ENCODE measurements at places on chromosomes 4 and X.

GRCh38 chr4:168509786-168510185 lies 12.9 kb downstream of the PALLD start:
- DNase-seq = no peak

- no peak for DNase-seq
Measured at GRCh38 chr4:155248002-155248896, 39.8 kb downstream of the NPY2R start.

- no peak for DNase-seq
Measured at GRCh38 chr4:176011529-176011928, 54.1 kb upstream of the WDR17 start.

DNA sequence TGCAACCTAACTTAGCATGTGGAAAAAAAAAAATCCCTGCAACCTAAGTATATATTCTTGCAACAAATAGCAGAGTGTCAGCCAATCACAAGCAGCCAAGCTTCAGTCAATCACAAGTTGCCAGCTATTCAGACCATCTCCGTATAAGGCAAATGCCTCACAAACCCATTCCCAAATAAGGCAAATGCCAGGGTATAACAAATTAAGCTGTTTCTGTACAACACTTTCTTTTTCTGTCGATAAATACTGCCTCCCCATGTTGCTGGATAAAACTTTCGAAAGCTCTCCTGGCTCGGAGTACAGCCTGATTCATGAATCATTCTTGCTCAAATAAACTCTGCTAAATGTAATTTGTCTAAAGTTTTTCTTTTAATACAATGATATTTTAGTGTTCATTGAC lies 460.7 kb upstream of the SMIM31 start:
- no peak for DNase-seq

DNA sequence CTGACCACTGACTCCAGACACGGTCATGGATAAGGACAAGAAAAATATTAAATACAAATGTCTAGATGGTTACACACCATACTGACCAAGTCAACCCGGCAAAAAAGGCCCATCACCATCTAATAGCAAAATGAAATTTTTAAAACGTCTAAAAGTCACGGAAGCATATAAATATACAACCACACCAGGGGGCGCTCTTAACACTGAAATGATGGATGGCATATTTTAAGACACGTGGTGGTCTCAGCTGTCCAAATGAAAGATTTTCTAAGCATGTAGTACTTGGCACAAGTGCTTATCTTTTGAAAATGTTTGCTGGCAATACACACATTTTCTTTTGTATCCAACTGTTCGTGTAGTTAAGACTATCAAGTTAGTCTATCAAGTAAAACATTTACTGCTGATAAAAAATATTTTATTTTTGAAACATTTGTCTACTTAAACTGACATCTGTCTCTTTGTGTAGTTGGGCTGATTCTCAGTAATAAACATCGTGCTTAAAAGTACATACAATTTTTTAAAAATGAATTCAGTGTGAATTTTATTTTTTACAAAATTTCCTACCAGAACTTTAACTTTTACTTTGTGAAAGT lies 64.6 kb downstream of the COX7B2 start:
- DNase-seq = no peak

DNA sequence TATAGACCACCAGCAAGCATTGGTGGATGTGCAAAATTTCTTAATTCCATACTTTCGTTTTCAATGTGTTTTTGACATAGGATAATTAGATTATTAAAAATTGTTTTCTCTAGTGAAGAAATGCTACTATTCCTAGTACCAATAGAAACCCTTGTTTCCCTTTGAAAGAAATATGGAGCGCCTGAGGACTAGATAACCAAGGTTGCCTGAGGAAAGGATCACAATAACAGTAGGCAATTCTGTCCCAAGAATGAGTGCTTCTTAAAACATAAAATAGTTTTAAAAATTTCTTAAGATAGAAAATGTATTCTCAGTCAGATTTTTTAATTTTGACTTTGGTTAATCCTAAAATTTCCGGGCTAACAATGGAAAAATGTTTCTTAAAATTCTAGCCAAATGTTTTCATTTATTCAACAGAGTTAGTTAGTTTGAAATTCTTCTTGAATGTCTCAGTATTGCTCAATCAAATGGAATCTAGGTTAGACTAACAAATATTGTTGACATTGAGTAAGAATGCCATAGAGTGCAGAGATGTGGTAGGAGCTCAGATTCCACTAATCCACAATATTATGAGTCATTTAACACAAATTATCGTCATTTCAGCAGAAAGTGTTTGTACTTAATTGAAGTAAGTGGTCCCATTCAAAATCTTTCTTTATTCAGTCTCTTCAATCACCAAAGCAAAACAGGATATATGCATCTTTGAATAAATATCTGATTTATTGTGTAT lies 666.0 kb downstream of the GRID2 start:
- no peak for DNase-seq

DNA sequence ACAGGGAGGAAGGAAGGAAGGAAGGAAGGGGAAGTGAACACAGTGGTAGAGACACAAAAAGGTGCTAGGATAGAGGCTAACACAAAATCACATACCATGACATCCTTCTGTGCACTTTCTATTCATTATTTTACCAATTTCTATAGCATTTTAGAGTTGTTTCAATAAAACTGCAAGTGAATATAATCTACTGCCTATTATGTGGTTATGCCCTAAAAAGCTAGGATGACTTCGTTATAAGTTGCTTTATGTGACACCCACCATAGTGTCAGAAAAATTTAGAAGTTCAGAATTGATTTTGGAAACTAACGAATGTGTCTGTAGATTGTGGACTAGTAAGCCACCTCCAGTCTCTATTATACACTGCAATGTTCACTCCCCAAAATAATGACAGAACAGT lies 59.4 kb upstream of the EDNRA start:
- no peak for DNase-seq

- no peak for DNase-seq
Measured at GRCh38 chr4:154707877-154708276, 35.9 kb upstream of the LRAT start.

DNA sequence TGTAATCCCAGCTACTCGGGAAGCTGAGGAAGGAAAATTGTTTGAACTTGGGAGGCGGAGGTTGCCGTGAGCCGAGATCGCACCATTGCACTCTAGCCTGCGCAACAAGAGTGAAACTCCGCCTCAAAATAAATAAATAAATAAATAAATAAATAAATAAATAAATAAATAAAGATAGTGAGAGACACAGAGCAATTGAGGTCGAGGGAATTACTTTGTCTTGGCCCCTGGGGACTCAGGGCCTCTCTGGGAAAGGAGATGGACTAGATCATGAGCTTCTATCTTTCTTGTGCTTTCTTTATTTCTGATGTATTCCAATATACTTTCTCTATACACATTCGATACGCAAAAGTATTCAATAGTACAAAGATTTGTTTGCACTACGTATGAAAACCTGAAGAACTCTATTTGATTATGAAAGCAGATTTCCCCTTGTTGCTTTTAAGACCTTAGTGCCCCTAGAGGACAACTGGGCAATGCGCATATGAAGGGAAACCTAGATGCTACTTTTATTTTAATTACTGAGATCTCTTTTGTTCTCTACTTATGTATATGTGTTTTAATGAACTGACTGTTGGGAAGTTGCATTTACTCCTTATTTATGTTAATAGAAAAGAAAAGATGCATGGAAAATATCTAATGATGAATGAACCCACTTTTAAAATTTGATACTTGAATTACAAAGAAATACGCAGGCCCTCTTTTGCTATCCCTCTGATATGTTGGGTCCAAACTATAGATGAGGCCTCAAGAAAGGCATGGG lies 12.8 kb upstream of the ELOVL6 start:
- DNase-seq = no peak

DNA sequence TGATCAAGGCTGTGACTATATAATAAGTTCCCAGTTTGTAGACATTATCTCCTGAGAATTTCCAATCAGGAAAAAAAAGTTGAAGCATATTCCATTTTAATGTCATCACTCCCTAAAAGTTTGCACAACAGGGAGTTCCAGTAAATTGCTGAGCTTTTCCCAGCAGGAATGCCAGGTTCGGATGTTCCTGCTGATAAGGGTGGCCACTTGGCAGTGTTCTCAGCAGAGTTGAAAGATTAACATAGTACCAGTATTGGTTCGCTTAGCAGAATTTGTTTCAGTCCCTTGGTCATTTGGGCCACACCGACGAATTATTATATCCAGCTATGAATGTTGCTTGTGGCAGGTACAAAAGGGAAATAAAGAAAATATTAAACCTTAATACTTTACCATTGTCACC lies 5.2 kb upstream of the CXCL2 start:
- no peak for DNase-seq

- DNase-seq = no peak
Measured at GRCh38 chrX:153387345-153387744, 13.8 kb downstream of the PNMA6E start.

- DNase-seq = no peak
Measured at GRCh38 chr4:29009908-29010307, 1710.3 kb upstream of the PCDH7 start.

- no peak for DNase-seq
Measured at GRCh38 chr4:9953089-9953488, 68.2 kb downstream of the SLC2A9 start.

- DNase-seq = no peak
Measured at GRCh38 chr4:87465739-87466366, 43.5 kb downstream of the NUDT9 start.

DNA sequence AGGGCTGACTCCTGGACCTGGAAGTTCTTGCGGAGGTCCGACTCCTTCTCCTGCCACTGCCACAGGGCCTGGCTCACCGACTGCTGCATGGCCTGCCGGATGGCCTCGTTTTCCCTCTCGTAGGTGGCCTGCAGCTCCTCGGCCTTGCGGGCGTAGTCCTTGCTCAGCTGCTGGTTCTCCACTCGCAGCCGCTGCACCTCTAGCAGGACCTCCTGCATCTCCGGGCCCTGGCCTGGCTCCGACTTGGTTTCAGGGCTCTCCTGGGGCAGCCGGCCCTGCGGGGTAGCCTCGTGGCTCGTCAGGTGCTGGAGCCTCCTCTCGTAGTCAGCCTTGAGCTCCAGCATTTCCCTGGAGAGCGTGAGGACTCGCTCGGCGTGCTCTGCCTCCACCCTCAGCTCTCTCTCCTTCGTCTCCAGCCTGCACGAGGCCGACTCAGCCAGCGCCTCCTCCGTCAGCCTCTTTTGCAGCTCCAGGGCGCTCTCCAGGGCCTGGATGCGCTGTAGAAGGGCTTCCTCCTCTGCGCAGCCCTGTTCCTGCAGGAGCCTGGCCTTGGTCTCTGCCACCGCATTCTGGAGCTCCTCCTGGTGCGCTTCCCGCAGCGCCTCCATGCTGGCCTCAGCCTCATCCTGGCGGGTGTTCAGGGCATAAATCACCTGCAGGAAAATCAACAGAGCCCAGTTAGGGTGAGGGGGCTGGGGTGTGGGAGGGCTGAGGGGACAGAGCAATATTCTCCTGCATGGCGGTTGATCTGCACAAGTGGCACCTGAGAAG lies 72.2 kb downstream of the FAM184B start:
- no peak for DNase-seq

DNA sequence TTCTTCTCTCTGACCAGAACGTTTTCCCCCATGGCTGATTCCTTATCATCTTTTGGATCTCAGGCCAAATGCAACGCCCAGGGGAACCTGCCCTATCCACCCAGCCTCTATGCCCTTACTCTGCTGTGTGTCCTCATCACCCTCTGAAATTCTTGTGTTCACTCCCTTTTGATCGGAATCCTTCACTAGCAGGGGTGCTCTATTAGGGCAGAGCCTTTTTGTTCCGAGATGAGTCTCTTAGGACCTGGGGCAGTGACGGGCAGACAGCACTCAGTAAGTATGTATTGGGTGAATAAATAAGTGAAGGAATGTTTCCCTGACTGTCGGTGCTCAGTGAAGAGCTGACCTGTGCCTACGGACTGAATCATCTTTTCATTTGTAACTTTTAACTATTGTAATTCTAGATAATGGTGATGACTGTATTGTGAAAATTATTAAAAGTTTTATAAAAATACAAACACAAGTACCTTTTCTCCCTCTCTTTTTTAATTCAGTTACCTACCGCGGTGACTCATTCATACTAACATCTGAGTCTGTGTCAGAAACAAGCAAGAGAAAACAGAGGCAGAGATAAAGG lies 4.8 kb upstream of the TENM3 start:
- no peak for DNase-seq

- no peak for DNase-seq
Measured at GRCh38 chr4:139776235-139776634, 110.6 kb downstream of the MGST2 start.

GRCh38 chr4:8761167-8761823 lies 110.3 kb downstream of the HMX1 start:
- no peak for DNase-seq

GRCh38 chr4:150510176-150510865 lies 71.6 kb upstream of the MAB21L2 start:
- DNase-seq = no peak

GRCh38 chrX:12814420-12814819 lies 23.2 kb downstream of the PRPS2 start:
- no peak for DNase-seq

- no peak for DNase-seq
Measured at GRCh38 chrX:119760026-119760877, 1.9 kb downstream of the SOWAHD start.

DNA sequence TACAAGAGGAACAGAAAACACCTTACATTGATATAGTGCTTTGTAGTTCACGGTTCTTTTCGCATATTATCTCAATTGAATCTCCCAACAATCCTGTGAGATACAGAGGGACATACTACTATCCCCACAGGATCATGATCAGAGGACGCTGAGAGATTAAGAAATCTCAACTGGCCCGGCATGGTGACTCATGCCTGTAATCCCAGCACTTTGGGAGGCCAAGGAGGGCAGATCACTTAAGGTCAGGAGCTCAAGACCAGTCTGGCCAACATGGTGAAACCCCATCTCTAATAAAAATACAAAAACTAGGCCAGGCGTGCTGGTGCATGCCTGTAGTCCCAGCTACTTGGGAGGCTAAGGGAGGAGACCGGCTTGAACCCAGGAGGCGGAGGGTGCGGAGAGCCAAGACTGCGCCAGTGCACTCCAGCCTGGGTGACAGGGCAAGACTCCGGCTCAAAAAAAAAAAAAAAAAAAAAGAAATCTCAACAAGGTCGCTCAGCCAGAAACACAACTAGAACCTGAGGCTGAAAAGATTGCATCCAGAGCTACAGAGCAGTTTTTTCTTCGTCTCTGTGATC lies 7.4 kb downstream of the APOO start:
- no peak for DNase-seq

GRCh38 chr4:94678896-94679295 lies 78.9 kb upstream of the BMPR1B start:
- DNase-seq = no peak

DNA sequence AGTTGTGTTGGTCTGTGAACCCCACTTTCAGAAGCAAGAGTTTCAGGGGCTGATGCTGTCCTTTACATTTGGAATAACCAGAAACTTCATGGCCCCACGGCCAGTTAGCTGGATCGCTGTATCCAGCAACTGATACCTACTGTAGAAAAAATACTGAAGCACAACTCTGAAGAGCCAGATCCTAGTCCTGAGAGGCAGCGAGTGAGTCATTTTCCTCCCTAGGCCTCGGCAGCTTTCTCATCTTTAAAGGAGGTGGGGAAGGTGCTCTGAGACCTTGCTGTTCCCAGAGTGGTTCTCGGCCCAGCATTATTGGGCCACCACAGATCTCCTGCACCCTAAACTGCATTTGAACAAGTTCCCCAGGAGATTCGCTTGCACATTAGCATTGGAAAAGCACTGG lies 63.2 kb downstream of the NHS start:
- no peak for DNase-seq

Data from breast epithelium (tissue), 4 donors.